COLO829 (cell line): ENCODE measurements at places on chromosomes 2 and 18.

GRCh38 chr2:17584689-17585088 lies 44.2 kb downstream of the VSNL1 start:
- DNase-seq = no peak

GRCh38 chr2:241102239-241102803 lies at the start of gene MTERF4:
Gene MTERF4, minus strand, starts transcription at chr2:241102287. Its CDS starts 14 bp downstream, at chr2:241102273.
- DNase-seq = peak; percentile 64

- no peak for DNase-seq
Measured at GRCh38 chr2:100761365-100761764, 58.6 kb upstream of the NPAS2 start.

- no peak for DNase-seq
Measured at GRCh38 chr18:48826271-48826670, 124.5 kb downstream of the SMAD7 start.

DNA sequence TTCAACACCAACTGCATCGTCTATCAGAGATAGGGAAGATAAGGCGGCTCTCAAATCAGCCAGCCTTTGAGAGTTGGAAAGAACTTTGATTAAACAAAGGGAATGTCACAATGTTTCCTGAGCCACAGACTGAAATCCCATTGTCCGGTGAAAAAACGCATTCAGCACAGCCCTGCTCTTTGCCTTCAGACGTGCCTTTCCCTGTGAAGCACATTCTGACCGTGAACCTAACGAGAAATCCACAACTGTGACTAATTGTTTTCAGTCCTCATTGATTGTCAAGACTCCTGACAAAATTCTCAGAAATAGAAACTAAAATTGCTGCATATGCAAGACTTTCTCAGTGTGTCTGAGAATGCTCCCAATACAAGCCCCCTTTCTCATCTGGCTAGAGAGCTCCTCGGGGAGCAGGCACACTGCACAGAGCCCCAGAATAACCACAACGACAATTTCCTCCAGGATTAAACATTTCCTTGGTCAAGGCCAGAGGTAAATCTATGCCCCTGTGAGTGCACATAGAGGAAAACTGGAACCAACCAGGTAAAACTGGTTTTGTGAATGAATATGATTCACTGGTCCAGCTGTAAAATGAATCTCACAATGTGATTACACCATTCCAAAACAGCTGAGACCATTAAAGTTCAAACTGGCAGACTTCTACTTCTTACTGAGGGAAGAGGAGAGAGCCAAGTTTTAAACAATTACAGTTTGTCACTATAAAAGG lies 561.9 kb upstream of the ID2 start:
- no peak for DNase-seq

GRCh38 chr2:160522951-160523710 lies 29.5 kb upstream of the RBMS1 start:
- no peak for DNase-seq

GRCh38 chr18:75654851-75655751 lies 227.6 kb upstream of the SMIM21 start:
- DNase-seq = no peak

DNA sequence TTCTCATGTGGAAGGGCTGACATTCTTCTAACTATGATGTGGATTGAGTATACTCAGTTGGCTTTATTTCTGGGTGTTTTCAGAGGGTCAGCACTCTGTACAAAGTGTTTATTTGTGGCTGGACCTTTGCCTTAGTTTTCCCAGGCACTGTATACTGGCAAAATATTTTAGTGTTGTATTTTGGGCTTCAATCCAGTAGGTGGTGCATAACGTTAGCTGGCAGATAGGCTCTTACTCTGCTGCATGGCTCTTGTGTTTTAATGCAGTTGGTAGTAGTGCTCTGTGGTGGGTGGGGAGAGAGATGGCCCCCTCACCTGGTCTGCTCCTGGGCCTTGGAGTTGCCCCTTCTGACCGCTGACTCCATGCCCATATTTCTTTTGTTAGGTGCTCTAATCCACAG lies 75.6 kb upstream of the REG3A start:
- peak; percentile 6 for DNase-seq
